ENCODE measurements at places on chromosomes 1 and 21.

DNA sequence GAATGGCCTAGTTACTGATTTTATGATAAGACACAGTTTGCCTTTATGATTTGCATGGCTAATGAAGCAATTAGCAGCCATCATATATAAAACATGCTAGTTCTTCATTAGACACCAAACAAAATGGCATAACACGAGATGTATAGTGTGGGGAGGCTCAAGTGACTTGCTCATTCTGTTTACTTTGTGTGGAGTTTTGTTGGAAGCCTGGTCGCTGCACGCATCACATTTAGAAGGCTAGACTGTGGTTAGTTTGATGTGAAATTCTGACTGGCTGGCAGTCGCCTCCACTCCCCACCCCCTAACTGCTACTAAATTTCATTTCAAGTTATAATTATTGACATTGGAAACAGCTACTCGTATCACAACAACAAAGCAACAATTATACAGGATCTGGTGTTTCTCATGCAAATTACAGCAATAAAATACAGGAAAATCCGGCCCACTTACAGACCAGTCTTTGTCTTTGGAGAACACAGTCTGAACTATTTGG is 356.1 kb downstream of the LMO4 start:
- DNase-seq: no peak

- DNase-seq: no peak
These were observed 65.1 kb upstream of the ATP1B1 start for GRCh38 chr1:169041366-169041765.

GRCh38 chr1:22379566-22379965 is 72.1 kb upstream of the ZBTB40 start:
- no peak for DNase-seq

DNA sequence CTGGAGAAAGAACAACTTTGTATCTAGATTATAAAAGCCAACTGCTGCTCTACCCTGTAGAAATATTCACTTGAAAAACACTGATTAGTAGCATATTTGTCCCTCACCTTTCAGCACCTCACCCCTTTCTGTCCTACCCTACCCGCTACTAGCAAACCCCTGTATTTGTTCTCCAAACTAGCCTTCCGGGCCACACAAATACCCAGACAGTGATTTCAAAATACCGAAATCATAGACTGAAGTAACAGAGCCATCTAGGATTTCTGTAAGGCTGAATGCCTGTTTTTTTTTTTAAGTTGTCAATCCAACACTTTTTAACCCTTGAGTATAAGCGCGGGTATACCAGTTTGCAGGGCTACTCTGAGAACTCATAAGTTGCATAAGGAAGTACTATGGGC is 398 bp upstream of the DPT start:
- DNase-seq: no peak
